ENCODE measurements at places on chromosomes 7 and 10. TPM values are rescaled to one million over a fixed set of nuclear protein-coding genes. Genes with fewer than 3 reads are reported as not detected.
A peak's percentile ranks its signal among the peaks of the same experiment; 100 is the strongest.

- DNase-seq, result peak; percentile 4
Observed at GRCh38 chr10:17617031-17617911, at the start of gene HACD1. HACD1 (minus strand) TSS chr10:17617374; CDS start chr10:17617339, 35 bp downstream.

WASL gene
- 37.2 TPM for total RNA-seq

LLCFC1 gene
- total RNA-seq, result not detected

DNA sequence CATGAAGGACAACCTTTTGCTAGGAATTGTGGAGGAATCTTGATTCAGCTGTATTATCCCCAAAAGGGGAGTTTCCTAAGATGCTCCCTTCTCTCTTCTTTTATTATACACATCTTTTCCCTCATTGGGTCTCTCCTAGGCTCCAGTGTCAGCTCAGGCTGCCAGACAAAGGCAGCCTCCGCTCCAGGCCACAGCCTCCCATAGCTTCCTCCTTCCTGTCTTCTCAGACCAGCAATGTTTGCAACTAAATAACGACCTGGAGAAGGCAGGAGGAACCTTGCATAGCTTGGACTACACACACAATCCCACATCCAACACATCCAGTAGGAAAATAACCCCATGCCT is 12.3 kb downstream of the SFXN3 start:
- DNase-seq, result no peak

ACTR3C gene
- total RNA-seq, result 0.14 TPM

- DNase-seq, result no peak
Observed at GRCh38 chr7:105487579-105488571, 34.2 kb downstream of the PUS7 start.

METTL27 gene
- total RNA-seq, result not detected

GRCh38 chr10:93383562-93383981 is 98.6 kb downstream of the MYOF start:
- no peak for DNase-seq

DNA sequence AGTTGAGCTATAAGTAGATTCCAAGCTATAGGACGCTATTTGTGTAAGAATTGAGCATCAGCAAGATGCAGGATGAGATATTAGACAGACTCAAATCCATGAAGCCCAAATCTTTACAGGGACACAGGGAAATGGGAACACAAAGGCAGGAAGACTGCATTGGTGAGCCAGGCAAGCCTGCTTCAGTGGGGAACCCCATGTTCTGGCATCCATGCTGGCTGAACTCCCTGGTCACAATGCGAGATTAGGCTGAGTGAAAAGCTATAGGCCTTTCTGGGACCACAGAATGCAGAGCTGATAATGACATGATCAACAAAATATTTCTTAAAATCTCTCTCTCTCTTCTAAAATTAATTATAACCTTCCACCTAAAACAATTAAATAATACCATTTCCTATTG is 170.5 kb downstream of the CDC14C start:
- no peak for DNase-seq

FEZF1 gene
- total RNA-seq, result not detected

GRCh38 chr10:49056356-49056755 is 59.0 kb downstream of the VSTM4 start:
- no peak for DNase-seq

- DNase-seq, result no peak
Observed at GRCh38 chr7:77426052-77426404, 9.9 kb upstream of the GSAP start.

DNA sequence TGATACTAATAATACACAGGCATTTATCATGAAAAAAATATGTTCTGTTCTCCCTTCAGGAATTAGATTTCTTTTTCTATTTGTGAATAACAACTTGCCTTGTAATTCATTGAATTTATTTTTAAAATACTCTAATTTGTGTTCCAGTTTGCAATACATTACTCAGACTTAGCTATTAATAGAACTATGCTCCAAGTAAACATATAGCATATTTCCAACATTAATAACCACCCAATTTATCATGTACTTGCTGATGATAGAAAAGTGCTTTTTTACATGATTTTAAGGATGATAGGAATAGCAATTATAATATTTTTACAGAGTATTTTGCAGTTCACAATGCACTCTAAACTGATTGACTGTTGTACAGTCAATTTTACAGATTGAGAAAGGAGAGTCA is 338.8 kb upstream of the SEMA3D start:
- no peak for DNase-seq

PRF1 gene
- 5.4 TPM for total RNA-seq

DNA sequence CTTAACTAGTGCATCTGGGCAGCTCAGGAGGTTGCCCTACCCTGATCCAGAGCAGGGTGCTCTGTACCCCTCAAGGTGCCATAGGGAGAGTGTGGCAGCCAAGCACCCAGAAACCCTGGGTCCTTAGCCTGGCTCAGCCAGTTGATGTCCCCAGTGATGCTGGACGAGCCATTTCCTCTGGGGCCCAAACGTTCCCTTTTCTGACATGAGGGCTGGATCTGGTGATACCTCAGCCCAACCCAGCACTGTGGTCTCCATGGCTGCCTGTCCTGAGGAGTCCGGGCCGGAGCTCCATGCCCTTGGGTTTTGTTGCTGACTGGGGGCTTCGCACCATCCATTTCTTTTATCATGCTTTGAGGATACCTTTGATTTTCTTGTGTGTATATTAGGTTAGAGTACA is 87.9 kb upstream of the IKZF1 start:
- DNase-seq, result no peak

IFRD1 gene
- 67.0 TPM for total RNA-seq

GRCh38 chr10:71263376-71263775 is 51.0 kb downstream of the UNC5B start:
- no peak for DNase-seq

DNA sequence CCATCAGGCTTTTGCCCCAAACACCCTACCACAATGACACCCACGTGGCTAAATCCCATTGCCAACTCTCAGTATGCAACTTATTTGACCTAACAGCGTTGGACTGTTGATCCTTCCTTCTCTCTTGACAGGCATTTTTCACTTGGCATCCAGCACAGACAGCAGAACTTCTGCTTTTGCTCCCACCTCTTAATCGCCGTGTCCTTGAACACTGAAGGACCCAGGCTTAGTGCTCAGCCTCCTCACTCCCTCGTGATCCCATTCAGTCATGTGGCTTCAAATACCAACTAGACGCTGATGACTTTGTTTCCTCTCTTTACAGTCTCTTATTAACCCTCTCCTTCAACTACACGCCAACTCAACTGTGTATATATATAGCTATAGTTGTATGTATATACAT is 25.0 kb downstream of the ZFAND2A start:
- DNase-seq, result no peak

DNA sequence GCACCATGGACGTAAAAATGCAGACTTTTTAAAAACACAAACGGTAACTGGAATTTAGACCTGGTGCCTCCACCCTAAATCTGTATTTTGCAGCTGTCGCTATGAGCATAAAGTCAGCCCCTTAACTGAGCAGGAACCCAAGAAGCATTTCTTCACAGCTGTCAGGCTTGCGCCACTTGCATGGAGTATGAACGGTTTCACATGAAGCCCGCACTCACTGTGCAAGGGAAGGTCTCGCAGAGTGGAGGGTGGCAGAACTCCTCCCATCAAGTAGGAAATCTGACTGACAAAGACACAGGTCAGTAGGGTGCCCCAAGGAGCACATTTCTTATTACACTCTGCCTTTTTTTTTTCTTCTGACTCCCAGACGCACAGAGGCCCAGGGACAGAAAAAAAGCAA is 58.5 kb downstream of the ELMO1 start:
- no peak for DNase-seq

DNA sequence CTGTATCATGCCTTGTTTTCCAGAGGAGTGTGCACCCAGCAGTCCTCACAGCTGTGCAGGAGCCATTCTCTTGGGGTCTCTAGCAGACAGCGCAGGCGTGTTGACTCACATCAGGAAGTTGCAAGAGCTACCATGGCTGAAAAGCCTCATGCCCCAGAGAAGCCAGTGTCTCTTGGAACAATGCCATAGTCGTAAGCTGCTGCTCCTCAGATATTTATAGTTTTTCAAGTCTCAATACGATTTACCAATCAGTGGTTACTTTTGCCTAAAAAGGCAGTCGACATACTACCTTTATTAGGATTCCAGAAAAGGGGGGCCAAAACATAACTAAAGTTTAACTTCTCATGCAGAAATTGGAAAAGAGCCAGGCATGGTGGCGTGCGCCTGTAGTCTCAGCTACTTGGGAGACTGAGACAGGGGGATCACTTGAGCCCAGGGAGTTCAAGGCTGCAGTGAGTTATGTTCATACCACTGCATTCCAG is 407.7 kb downstream of the PARD3 start:
- no peak for DNase-seq

- DNase-seq, result no peak
Observed at GRCh38 chr10:47403446-47404318, 19.6 kb upstream of the ZNF488 start.

PVRIG gene
- total RNA-seq, result 0.78 TPM

GIMAP7 gene
- 12.6 TPM for total RNA-seq
